Activated CD4-positive, alpha-beta T cell treated with anti-CD3 and anti-CD28 coated beads, Interleukin-2, amount 50 U/mL, for 24 hours (primary cell): ENCODE measurements at places on chromosomes 1 and 21.

DNA sequence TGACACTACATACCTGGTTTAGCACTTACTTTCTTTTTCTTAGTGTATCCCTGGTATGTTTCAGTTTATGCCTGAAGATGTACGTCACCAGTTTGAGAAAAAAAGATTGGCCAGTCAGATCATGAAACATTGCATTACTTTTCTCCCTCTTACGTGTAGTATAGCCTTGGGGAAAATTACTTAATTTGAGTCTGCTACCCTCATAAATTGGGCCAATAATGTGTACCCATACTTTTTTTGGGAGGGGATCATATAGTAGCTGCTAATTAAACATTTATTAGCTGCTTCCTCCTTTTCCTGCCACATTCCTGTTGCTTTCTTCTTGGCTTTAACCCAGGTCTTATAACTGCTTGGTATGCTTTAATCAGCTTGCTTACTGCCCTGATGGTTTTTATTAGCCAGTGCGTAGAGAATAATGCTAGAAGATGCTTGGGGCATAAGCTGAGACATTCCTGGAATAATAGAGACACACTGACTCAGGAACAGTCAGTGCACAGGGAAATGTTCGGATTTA is 32.1 kb downstream of the RABGAP1L start:
- no peak for DNase-seq

- no peak for DNase-seq
These were observed 10.7 kb upstream of the ERO1B start for GRCh38 chr1:236292425-236292824.

- DNase-seq, result no peak
These were observed 25.6 kb upstream of the A3GALT2 start for GRCh38 chr1:33346533-33346926.

DNA sequence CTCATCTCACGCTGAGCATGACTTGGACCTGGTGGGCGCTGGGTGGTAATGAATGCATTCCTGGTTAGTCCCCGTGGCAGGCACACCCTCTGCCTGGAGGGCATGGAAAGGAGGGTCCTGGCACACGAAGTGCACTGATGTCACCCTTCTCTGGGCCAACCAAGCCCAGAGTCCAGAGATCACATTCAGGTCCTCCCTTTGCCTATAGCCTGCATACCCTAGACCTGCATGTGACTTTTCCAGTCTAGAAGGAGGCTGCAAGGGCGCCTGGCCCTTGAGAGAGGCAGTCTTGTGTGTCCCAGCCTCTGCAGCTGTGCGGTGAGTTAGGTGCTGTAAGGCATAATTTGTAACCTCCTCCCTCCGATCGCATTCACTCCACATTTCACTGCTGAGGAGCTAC is 22.1 kb downstream of the PADI2 start:
- DNase-seq, result no peak

DNA sequence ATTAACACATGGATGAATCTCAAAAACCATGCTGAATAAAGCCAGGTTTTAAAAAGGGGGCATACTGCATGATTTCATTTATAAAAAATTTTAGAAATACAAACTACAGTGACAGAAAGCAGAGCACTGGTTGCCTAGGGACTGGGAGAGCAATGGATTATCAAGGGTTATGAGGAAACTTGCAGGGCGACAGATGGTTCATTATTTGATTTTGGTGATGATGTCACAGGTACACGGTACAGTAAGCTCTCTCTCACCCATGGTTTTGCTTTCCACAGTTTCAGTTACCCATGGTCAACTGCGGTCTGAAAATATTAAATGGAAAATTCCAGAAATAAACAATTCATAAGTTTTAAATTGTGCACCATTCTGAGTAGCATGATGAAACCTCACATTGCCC is 14.1 kb downstream of the VAMP4 start:
- DNase-seq, result no peak

GRCh38 chr1:76764638-76765454 is 102.4 kb upstream of the ST6GALNAC5 start:
- no peak for DNase-seq

DNA sequence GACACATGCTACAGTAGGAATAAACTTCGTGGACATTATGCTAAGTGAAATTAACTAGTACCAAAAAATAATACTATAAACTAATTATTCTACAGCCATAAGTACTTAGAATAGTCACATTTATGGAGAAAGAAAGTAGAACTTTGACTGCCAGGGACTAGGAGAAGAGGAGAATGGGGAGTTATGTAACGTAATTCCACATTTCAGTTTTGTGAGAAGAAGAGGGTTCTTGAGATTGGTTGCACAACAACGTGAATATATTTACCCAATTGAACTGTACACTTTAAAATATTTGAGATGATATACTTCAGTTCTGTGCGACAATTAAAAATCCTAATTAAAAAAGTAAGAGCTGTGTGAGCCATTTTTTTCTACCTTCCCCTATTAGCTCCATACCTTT is 1412.9 kb downstream of the PLA2G4A start:
- DNase-seq, result no peak

DNA sequence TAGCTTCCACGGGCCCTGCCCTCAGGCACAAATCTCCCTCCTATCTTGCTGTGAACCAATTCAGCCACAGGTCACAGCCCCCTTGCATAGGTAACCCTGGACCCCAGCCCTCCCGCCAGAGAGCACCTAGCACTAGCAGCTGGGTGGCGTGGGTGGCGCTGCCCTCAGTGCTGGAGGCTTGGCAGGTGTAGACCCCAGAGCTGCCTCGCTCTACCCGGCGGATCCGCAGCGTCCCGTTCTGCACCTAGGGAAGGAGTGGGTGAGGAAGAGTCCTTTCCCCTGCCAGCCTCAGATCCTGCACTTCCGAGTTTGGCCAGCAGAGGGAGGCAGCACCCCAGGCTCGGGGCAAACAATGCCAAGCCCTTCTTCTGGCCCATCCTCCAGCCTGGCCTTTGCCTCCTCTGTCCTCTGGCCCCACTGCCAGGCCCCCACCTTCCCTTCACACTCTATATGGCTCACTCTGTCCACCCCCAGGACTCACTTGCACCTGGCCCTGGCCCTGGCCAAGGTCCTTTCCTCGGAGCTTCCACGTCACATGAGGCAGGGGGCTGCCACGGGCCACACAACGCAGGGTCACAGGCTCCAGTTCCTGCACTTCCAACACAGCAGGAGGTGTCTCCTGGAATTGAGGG is 9.0 kb downstream of the IGSF9 start:
- peak; percentile 90 for DNase-seq

DNA sequence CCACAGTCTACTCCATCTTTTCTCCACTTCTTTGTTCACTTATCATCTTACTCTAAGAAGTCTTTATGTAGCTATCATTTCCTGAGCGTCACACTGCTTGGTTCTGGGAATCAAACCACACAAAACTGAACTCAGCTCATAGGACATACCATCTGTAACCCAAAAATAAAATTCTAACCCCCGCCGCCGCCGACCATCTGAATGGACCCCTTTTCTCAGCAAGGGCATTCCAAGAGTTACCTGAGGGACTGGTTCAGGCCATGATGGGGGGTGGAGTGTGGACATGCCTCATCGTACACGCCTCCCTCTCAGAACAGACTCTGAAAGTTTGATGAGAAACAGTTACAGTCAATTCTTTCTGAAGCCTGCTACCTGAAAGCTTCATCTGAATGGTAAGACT is 12.6 kb upstream of the CHI3L2 start:
- DNase-seq, result no peak

DNA sequence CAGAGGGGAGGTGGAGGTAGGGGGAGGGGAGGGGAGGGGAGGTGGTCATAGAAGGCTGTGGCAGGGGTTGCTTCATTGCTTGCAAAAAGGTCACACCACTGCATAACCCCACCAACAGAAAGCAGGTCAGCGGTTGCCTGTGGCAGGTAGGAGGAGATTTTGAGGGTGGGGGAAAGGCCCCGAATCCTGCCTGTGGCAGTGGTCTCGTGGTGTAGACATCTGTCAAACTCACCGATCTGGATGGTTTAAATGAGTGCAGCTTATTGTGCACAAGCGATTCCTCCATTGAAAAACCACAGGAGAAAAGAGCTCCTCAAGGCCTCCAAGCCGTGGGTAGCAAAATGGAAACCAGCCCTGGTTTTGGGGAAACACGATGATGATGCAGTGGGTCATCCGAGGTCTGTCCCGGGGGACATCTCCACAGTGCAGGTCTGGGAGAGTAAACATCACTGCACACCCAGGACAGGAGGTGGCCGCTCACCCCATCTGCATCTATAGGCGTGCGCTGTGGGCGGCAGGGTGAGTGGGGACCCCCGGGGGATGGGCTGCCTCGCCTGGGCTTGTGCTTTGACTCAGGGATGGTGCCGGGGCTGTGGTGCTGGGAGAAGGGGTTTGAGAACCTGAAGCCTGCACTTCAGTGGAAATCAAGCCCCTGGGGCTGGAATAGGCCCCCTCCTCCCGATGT is 112.3 kb downstream of the CRYAA start:
- DNase-seq, result no peak

GRCh38 chr21:39251326-39251725 is 62.1 kb downstream of the BRWD1 start:
- DNase-seq, result no peak

GRCh38 chr1:29756901-29757725 is 520.8 kb downstream of the PTPRU start:
- DNase-seq, result no peak

DNA sequence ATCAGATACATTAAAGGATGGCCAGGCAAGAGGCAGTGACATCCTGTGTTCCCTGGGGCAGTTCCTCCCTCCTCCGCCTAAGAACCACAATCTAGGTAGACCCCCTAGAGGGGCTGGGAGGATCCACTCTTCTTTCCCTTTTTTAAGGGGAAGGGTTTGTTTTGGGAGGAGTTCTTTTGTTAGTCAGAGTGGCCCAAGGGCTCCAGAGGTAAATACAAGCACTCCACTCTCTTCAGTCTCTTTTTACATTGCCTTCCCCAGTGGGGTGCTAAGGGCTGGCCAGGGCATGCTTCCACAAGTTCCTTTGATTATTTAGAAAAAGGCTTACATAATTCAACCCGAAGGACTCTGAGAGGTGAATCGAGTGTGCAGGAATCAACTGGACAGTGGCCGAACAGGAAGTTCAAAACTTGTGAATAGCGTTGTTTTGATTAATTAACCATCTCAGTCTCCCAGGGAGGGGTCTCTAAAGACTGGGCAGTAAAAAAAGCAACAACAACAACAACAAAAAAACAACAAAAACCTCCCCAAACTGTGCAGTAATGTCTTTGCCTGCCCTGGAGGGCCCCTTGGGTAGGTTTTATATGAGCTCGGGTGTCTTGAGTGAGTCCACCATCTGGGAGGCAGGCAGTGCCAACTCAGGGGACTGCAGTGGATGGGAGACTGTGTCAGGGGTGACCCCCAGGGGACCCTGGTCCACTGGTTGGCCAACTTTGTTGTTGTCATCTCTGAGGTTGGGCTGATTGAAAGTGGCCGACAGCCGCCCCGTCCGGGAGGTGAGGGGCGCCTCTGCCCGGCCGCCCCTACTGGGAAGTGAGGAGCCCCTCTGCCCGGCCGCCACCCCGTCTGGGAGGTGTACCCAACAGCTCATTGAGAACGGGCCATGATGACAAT is 33.2 kb upstream of the ENO1 start:
- no peak for DNase-seq

DNA sequence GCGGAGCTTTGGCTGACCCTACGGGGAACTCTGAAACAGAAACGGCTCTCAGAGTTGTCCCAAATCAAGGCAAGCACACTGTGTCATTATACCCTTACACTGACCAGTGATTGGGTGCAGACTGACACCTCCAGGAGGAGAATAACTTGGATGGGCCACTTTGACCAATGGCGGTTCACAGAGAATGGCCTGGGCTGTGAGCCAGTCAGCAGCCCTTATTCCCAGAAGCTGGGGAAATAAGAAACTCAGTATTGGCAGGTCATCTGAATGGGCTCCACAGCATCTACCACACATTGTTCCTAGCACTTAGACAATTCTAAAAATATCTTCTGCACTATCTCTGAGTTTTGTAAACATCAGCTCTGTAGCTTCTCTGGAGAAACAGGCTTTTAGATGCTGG is 265.2 kb downstream of the ADGRL2 start:
- no peak for DNase-seq

GRCh38 chr1:203667616-203668015 is 41.0 kb downstream of the ATP2B4 start:
- no peak for DNase-seq

DNA sequence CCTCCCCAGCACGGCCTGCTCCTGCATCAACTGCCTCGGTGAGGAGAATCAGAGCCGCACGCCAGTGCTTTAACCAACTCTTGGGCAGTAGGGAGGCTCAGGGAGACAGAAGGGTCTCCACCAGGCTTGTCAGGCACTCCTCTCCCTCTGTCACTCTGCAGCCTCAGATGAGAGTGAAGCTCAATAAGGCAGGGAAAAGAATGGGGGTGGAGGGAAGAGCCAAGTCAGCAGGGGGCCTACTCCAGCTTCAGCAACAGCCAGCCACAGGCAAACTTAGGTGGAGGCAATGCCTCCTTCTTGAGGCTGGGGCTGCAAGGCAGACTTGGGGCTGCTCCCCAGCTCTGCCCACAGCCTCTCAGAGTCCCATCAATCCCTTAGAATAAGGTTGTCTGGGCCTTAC is 51.8 kb upstream of the A3GALT2 start:
- no peak for DNase-seq

DNA sequence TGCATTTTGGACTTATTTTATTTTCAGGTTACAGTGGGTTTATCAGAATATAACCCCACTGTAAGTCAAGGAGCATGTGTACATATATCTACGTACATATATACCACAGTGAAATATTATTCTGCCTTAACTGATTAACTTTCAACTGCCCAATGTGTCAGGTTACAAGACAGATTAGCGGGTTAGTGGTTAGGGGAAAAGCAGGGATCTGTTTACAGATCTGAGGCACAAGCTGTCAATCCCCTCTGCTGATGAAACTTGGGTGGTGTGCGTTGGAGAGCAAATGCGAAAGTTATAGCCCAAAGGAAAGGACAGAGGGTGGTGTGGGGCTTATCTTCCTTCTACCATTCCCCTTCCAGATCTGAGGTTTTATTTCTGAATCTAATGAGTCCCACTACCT is 238.2 kb upstream of the KCNK2 start:
- no peak for DNase-seq

GRCh38 chr21:21851657-21852056 is 853.4 kb downstream of the NCAM2 start:
- no peak for DNase-seq

DNA sequence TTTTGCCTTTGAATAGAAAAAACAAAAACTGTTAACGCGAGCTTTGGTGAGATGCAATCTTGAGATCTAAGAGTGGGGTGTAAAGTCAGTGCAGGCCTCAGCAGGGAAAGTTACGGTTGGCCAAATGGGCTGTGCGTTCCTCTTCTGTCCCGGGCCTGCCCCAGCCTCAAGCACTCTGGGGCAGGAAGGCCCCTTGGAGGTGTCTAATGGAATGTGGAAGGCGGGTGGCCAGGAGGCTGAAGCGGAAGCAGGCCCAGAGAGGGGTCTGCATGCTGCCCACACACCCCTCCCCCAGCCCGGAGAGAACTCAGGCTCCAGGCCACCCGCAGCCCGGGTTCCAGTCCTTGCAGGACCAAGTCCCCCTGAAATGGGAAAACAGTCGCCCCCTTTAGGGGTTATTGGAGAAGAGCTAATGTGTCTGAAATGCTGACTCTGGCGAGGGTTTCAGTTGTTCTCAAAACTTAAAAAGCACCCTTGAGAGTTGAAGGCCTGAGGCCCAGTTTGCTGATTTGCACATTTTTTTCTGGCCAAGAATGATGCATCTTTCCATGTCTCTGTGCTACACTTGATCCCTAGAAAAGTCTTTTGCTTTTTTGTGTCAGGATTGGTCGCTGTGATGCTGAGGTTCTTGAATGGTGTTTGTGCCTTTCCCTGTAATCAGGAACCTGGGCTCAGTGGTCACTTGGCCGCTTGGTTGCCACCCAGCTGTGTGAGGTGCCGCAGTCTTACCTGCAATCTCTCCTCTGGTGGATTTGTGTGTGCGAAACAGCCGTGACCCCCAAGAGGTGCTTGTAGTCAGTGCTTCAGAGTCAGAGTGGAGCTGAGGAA is 2.0 kb downstream of the COL18A1 start:
- no peak for DNase-seq
